ENCODE measurements at places on chromosomes 1 and 21.
A peak's percentile ranks its signal among the peaks of the same experiment; 100 is the strongest.

DNA sequence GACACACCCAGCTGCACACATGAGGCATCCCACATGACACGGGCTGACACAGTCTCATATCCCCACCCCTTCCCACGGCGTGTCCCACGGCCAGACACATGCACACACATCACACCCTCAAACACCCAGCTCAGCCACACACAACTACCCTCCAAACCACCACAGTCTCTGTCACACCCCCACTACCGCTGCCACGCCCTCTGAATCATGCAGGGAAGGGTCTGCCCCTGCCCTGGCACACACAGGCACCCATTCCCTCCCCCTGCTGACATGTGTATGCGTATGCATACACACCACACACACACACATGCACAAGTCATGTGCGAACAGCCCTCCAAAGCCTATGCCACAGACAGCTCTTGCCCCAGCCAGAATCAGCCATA is 22.6 kb downstream of the PODN start:
- DNase-seq: peak; percentile 30

DNA sequence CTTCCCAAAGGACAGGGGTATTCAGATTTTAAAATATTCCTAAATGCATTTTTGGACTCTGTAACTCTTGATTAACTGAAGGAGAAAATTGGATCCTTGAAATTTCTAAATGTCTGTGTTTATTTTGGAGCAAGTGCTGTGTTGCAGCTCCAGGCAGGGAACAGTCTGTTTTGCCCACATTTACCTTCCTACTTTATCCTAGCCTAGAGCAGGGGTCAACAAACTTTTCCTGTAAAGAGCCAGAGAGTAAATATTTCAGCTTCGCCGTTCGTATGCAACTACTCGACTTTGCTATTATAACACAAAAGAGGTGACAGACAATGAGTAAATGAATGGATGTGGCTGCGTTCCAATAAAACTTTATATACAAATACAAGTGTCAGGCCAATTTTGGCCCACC is 402.2 kb downstream of the GPATCH2 start:
- DNase-seq: no peak

- no peak for DNase-seq
Measured at GRCh38 chr21:32728456-32728839, 635 bp upstream of the SYNJ1 start.

- DNase-seq: no peak
Measured at GRCh38 chr1:32894019-32894600, 7.1 kb downstream of the TMEM54 start.

GRCh38 chr1:173356191-173356762 is 120.9 kb upstream of the PRDX6 start:
- no peak for DNase-seq
